ENCODE measurements at places on chromosomes 16 and 17. TPM values are rescaled to one million over a fixed set of nuclear protein-coding genes. Genes with fewer than 3 reads are reported as not detected.

PRSS22 gene
- 7.0 TPM for polyA plus RNA-seq

TOP2A gene
- 174 TPM for polyA plus RNA-seq

SEZ6 gene
- polyA plus RNA-seq: 0.11 TPM

HS3ST3B1 gene
- polyA plus RNA-seq: 25.6 TPM

DRC3 gene
- 16.1 TPM for polyA plus RNA-seq

GRCh38 chr17:42291129-42291528 lies 2.8 kb downstream of the STAT5A start:
- DNase-seq: no peak

GRCh38 chr16:28217326-28217725 lies 5.6 kb upstream of the XPO6 start:
- no peak for DNase-seq

DNA sequence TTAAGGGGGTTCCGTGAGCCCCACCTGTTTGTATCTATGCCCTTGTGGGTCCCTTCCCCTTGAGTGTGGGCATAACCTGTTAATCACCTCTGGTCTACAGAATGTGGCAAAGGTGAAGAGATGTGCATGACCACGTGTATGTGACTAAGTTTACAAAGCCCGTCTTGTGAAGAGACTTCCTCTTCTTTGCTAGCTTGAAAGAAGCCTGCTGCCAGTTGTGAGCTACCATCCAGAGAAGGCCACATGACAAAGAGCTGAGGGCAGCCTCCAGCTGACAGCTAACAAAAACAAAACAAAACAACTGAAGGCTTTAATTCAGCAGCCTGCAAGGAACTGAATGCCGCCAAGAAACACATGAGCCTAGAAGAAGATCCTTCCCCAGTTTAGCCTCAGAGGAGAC lies 112.0 kb downstream of the AXIN2 start:
- DNase-seq: no peak

DNA sequence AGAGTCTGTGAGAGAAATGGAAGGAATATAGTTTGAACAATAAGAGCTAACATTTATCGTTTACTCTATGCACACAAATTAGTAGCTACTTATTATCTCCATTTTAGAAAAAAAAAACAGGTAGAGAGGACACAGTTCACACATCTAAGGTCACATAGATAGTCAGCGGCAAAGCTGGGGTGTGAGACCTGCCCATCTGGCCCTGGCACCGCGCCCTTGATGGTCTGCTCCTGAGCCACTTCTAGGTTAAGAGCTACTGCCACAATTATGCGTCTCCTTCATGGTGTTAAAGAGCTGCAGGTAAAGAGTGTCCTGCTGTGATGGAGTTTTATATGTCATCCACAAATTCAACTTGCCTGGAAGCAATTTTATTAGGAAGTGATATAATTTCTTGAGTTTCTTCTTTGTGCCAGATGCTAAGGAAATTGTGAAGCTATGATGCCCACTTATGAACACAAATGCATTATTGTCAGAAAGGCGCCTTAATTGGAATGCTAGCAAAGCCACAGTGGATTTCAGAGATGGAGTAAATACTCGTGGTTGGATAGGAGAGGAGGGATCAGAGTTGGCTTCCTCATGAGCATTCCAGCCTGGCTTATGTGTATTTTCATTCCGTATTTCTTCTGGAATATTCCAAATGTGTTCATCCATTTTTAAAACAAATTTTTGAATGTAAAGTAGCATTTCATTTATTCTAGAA lies 21.3 kb upstream of the MFSD6L start:
- no peak for DNase-seq

DNA sequence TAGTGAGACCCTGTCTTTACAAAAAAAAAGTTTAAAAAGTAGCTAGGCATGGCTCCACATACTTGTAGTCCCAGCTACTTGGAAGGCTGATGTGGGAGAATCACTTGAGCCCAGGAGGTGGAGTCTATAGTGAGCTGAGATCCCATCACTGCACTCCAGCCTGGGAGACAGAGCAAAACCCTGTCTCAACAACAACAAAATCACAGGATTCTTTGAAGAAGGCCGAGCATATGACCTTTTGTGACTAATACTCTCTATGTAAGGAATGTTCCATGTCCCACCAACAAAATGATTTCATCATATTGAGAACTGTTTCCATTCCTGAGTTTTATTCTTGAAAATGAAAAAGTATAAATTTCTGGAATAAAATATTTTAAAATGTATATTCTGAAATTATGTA lies 58.9 kb upstream of the EFCAB3 start:
- no peak for DNase-seq

DNA sequence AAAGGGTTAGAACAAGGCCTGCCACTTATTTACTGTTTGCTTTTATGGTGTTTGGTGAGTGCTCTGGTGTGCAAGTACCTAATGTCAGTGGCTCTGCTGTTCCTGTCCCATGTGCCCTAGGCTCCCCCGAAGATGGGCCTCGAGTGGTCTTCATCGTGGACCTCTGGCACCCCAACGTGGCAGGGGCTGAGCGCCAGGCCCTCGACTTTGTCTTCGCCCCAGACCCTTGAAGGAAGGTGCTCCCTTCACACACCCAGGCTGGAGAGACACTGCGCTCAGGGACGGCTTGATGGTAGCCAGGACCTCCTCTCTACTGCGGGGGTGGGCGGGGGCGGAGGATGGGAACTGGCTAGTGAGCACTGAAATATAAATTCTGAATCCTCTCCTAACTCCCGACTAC lies 5.4 kb downstream of the ASPHD1 start:
- DNase-seq: no peak

- DNase-seq: no peak
Observed at GRCh38 chr17:66654106-66654740, 180.7 kb upstream of the CACNG5 start.

- DNase-seq: no peak
Observed at GRCh38 chr16:73605309-73605708, 557.4 kb upstream of the ZFHX3 start.

- DNase-seq: no peak
Observed at GRCh38 chr17:19460700-19461099, 49.7 kb downstream of the RNF112 start.

All from right renal cortex interstitium (tissue), 3 donors.